ENCODE measurements at places on chromosomes 16 and 17. TPM values are rescaled to one million over a fixed set of nuclear protein-coding genes. Genes with fewer than 3 reads are reported as not detected.
A peak's percentile ranks its signal among the peaks of the same experiment; 100 is the strongest.

DNA sequence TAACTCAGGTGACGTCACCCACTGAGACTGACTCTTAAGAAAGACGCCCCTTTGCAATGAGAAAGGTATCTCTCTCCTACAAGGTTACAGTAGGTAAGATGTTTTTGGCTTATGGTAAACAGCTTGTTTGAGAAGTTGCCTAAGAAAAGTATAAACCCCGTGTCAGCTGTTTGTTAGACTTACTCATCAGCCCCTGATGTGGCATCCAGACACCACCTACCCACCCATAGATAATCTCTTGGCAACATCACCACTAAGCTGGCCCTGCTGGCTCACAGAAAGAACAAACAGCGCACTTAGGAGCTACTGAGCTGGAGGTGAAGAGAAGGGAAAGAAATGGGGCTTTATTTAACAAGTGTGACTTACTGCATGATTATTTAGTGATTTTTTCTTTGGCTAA, 121.0 kb downstream of the PARN start:
- no peak for DNase-seq

DNA sequence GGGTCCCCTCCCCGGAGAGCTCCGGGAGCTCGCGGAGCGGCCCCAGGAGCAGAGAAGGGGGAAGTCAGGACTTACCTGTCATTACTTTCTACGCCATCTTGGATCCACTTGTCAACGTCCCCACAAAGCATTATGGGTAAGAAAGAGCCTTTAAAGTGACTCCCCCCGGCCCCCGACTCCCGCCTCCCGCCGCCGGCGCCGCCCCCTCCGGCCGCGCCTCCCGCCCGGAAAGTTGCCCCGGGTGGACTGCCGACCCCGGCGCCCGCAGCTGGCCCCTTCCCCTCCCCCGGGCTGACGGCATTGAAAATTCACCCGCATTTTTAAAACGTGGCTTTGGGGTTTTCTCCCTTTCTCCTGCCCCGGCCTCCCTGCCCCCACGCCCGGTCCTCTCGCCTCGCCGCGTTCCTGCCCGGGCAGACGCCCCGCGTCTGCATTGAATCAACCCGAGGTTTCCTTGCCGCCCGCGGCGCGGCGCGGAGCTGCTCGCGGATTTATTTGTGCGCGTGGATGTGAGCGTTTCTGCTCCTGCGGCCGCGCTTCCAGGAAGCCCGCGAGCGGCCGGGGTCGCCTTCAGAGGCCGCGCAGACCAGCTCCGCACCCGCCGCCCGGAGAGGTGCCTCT, at the start of gene HELZ:
Gene HELZ (minus strand): TSS at position 124 of the 621 bp plus-strand sequence. CDS start 26,392 bp downstream, outside the sequence.
- DNase-seq: peak; percentile 79

GRCh38 chr17:352421-353212, at the start of gene RPH3AL:
Gene RPH3AL (minus strand): TSS chr17:352807. CDS start chr17:327543, 25,264 bp downstream.
- peak; percentile 79 for DNase-seq

KCNJ12 gene
- 2.5 TPM for total RNA-seq

KRTAP4-3 gene
- total RNA-seq: not detected

FGF11 gene
- total RNA-seq: 2.3 TPM

CPHXL2 gene
- total RNA-seq: not detected

TMC7 gene
- 11.7 TPM for total RNA-seq
